ENCODE measurements at places on chromosomes 6 and 20.
A peak's percentile ranks its signal among the peaks of the same experiment; 100 is the strongest.

DNA sequence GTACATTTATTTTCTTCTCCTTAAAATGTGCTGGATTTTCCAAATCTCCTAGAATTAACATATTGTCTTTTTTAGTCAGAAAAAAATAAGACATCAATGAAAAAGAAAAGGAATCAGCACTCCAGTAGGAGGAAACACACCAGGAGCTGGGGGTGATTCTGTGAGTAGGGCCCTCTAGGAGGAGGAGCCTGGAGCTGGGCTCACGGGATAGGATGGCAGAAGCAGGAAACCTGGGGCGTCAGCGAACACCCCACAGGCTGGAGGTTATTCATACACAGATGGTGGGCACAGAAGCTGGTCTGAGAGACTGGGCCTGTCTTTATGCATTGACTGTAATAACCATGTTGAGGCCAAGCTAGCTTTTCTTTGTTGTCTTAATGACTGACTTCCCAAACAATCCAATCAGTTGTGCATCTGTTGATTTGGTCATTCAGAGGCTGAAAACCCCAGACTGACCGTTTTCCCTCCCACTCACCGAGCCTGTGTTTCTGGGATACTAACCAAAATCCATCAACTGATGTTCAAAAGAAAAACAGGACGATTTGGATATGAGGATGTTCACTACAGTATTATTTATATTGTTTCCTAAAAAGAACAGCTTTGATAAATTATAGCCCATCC is 53.1 kb downstream of the CPNE5 start:
- no peak for DNase-seq

- peak; percentile 18 for DNase-seq
Observed at GRCh38 chr6:18262702-18263417, 1.5 kb downstream of the DEK start.

- DNase-seq, result peak; percentile 5
Observed at GRCh38 chr6:169520104-169520503, 181.7 kb downstream of the WDR27 start.

GRCh38 chr6:25014791-25015560 is 79.2 kb upstream of the RIPOR2 start:
- DNase-seq, result peak; percentile 40

DNA sequence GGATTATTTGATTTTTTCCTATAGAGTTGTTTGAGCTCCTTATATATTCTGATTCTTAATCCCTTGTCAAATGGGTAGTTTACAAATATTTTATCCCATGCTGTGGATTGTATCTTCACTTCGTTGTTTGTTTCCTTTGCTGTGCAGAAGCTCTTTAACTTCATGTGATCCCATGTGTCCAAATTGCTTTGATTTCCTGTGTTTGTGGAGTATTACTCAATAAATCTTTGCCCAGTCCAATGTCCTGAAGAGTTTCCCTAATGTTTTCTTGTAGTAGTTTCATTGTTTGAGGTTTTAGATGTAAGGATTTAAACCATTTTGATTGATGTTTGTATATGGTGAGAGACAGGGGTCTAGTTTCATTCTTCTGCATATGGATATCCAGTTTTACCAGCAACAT is 143.7 kb upstream of the HTR1E start:
- no peak for DNase-seq

DNA sequence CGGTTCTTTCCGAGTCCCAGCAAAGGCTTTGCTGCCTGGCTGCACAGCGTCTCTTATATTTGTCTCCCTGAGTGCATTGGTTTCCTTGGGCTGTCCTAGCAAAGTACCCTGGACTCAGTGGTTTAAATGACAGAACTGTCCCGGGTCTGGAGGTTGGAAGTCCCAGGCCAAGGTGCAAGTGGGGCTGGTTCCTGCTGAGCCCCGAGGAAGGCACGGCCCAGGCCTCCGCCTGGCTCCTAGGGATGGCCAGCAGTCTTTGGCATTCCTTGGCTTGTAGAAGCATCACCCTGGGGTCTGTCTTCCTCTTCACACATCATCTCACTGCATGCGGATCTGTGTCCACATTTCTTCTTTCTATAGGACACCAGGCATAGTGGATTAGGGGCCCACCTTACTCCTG is 64.8 kb upstream of the QKI start:
- no peak for DNase-seq

GRCh38 chr20:45695496-45695895 is 6.3 kb upstream of the WFDC13 start:
- no peak for DNase-seq

DNA sequence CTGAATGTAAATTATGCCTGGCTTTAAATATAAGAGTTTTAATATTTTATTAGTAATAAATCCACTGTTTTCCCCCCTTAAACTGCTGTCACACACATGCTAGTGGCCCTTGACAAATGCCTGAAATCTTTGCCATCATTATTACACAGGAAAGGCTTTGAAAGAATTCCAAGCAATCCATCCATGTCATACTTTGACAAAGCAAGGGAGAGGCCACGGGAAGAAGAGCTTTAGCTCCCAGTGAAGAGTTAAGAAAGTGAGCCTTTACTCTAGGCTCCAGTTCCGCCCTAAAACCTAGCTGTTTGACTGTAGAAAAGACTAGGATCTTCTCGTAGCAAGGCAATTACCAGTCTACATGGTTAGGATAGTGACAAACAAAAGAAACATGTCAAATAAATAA is 147.9 kb downstream of the GMDS start:
- DNase-seq, result no peak

- DNase-seq, result no peak
Observed at GRCh38 chr6:3456395-3456897, 404 bp downstream of the SLC22A23 start.

- DNase-seq, result no peak
Observed at GRCh38 chr6:33897189-33897780, 93.5 kb upstream of the MLN start.

- DNase-seq, result peak; percentile 90
Observed at GRCh38 chr6:17472653-17473183, 79.3 kb downstream of the CAP2 start.

GRCh38 chr6:138310821-138311220 is 66.9 kb upstream of the SMIM28 start:
- DNase-seq, result no peak

- peak; percentile 84 for DNase-seq
Observed at GRCh38 chr6:26607434-26608230, 10.9 kb downstream of the ABT1 start.

- DNase-seq, result no peak
Observed at GRCh38 chr6:28489366-28490204, 26.0 kb downstream of the GPX6 start.

DNA sequence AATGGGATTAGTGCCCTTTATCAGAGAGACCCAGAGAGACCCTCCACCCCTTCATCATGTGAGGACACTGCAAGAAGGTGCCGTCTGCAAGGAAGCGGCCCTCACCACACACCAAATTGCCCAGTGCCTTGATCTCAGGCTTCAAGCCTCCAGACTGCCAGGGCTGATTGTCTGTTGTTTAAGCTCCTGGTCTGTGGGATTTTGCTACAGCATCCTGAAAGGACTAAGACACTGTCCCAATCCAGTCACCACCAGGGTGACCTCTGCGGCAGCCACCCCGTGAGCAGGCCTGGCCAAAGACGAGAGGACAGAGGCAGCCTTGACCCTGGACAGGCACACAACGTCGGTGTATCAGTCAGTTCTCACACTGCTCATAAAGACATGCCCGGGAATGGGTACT is 13.5 kb upstream of the FRMD1 start:
- no peak for DNase-seq

DNA sequence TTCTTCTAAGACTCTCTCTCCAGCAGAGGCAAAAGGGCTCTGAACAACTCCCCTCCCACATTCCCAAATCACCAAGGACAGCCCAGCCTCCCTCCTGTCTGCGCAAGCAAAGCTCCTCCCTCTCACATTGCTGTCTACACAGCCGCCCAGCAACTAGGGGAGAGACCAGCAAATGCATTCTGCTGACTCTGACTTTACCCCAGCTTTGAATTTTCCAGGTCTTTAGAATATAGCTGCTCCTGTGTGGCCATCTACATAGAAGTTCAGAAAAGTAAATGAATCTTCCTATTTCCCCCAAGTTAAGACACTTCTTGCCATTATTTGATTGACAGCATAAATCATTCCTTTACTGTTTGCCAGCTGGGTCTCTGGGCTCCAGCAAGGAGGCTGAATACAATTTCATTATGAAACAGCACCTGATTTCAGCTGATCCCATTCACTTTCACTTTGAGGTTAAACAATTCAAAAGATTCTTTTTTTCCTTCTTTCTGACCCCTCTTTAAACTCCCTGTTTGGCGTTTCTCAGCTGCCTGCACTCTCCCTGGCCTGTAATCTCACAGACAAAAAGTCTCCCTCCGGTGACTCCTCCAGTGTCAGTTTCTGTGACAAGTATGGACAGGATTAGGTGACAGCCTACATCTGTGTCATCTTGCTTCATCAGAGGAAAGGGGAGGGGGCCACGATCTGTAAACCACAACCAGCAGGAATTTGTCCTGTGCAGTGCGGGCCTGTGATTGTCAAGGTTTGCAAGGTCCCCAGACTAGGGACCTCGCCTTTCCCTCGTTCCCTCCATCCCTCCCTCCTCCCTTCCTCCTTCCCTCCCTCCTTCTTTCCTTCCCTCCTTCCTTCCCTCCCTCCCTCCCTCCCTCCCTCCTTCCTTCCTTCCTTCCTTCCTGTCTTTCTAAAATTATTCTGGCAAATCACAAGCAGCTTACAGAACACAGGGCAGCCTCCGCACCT is 205.6 kb upstream of the RIN2 start:
- no peak for DNase-seq

GRCh38 chr20:11882651-11883050 is 35.0 kb upstream of the BTBD3 start:
- DNase-seq, result no peak

DNA sequence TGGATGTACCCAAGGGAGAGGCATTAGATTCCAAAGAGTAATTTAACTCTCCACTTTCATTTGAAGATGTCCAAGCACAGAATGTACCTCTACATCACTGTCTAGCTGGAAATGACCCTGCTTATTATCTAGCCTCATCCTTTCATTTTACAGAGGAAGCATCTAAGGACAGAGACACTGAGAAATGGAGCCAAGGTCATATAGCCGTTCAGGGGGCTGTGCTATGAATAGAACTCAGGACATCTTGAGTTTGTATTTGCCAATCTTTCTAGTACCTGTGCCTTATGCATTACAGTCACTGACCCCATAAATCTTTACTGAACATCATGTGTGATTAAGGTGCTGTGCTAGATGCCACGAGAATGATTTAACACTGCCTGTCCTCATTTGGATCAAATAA is 138.2 kb upstream of the SPTLC3 start:
- DNase-seq, result no peak

DNA sequence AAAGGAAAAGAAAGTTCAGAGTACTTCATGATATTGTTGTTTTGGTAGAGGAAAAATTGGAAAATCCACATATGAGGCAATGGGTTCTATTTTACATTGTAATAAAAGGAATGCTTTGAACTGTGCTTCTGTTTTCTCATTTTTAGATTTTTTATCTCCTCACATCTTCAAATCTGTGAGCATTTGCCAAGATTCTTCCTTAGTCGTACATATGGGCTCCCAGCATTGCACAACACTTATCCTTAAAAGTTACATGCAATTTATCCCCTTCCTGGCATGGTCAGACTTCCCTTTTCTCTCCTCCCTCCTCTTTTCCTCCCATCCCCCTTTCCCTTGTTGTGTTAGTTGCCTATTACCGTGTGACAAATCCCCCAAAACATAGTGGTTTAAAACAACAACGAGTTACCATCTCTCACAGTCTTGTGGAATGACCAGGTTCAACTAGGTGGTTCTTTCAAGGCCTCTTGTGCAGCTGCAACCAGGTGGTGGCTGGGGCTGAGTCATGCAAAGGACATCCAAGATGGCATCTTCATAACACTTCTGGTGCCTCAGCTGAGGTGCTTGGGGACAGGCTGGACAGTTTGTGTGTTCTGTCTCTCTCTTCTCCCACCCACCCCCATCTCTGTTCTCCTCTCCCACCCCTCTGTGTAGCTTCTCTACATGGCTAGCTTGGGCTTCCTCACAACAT is 68.7 kb downstream of the TXNDC5 start:
- no peak for DNase-seq

- DNase-seq, result no peak
Observed at GRCh38 chr20:57783196-57783595, 73.4 kb upstream of the PMEPA1 start.

DNA sequence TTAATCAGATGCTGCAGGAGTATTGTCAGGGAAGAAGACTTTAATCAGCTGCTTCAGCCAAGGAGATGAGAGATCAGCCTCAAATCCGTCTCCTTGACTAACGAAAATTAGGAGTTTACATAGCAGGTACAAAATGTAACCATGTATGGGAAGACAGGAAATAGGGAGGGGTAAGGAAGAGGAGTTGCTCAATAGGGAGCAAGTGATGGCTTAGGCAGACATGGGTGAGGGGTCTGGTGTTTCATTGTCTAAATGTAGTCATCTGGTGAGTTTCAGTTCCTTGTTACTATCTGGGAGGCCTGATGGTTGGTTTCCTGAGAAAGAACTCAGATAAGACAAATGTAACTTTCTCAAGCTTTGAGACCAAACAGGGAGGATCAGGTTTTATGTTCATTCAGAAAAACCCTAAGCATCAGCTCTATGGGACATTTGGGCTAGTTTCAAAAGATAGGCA is 217.3 kb upstream of the SULF2 start:
- DNase-seq, result no peak

GRCh38 chr6:134994431-134994830 is 44.5 kb upstream of the ALDH8A1 start:
- DNase-seq, result no peak

- DNase-seq, result no peak
Observed at GRCh38 chr20:58711266-58712051, 18.9 kb downstream of the NPEPL1 start.

DNA sequence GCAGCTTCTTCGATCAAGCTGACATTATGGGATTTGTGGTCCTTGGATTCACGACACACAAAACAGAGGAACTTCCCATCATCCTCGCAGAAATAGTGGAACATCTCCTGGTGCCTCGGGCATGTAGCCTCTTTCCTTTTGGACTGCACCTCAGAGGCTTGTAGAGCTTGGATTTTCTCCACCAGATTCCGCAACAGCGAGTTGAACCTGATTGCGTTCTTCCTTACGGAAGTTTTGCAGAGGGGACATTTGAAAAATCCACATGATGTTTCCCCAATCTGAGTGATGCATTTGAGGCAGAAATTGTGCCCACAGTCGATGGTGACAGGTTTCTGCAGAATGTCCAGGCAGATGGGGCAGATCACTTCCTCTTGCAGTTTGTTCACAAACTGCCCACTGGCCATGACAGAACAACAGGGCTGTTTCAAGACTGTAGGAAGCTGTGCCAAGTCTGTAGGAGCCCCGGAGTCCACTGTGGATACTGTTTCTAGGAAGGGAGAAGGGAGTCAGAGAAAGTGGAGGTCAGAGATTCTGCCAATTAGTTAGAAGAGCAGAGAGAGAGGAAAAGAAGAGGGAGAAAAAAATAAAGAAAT is 392 bp downstream of the TRIM31 start:
- DNase-seq, result no peak

- peak; percentile 86 for DNase-seq
Observed at GRCh38 chr6:26022132-26022472, 59.5 kb downstream of the TRIM38 start.

DNA sequence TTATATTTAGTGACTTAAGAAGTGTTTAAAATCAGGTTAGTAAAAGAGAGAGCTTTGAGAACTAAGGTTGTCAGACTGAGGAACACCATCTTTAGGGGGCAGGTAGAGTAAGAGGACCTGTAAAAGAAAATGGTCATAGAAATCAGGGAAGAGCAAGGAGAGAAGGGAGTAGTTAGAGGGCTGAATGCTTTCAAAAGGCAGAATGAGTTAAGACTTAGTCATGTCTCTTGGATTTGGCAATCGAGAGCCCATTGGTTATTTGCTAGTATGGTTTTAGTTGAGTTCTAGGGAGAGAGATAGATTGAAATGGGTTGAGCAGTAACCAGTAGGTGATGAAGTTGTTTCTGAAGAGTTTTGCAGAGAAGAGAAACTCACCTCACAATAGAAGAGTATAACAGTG is 51.1 kb downstream of the RALGAPB start:
- DNase-seq, result no peak

- DNase-seq, result peak; percentile 16
Observed at GRCh38 chr6:142822842-142823241, 122.1 kb downstream of the HIVEP2 start.

Measured in NCI-H748 treated with DMSO at 0.1 percent for 48 hours (cell line).